ENCODE measurements at places on chromosomes 7 and 10.

DNA sequence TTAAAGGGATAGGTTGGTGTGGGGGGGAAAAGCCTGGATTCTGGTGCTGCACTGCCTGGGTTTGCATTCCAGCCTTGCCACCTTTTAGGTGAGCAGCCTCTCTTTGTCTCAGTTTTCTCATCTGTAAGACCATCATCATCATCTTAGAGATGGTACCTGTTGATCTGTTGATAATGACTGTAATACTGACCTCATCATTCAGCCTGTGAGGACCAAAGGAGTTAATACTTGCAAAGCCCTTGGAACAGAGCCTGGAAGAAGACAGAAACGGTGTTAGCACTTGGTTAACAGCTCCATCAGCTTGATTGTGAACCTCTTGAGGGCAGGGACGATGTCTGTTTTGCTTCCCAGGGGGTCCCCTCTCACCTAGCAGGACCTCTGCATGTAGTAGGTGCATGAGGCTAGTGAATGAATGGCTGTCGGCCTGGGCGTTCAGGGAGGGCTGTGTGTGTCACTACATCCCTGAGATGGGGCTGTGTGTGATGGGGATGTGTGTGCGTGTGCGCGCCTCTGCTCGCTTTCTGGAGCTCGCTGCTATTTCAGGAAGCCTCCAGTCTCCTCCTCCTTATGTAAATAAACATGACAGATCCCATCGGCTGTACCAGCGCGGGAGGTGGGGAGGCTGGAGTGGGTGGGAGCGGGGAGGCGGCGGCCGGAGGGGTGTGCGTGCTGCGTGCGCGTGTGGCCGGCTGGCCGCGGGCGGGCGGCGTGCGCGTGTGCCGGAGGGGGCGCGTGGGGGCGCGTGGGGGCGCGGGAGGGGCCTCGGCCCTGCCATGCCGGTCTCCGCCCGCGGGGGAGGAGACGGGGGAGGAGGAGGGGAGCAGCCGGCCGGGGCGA lies 61.2 kb downstream of the NEURL1 start:
- peak; percentile 21 for DNase-seq

- DNase-seq = no peak
Measured at GRCh38 chr7:106824458-106824857, 40.6 kb upstream of the PIK3CG start.

DNA sequence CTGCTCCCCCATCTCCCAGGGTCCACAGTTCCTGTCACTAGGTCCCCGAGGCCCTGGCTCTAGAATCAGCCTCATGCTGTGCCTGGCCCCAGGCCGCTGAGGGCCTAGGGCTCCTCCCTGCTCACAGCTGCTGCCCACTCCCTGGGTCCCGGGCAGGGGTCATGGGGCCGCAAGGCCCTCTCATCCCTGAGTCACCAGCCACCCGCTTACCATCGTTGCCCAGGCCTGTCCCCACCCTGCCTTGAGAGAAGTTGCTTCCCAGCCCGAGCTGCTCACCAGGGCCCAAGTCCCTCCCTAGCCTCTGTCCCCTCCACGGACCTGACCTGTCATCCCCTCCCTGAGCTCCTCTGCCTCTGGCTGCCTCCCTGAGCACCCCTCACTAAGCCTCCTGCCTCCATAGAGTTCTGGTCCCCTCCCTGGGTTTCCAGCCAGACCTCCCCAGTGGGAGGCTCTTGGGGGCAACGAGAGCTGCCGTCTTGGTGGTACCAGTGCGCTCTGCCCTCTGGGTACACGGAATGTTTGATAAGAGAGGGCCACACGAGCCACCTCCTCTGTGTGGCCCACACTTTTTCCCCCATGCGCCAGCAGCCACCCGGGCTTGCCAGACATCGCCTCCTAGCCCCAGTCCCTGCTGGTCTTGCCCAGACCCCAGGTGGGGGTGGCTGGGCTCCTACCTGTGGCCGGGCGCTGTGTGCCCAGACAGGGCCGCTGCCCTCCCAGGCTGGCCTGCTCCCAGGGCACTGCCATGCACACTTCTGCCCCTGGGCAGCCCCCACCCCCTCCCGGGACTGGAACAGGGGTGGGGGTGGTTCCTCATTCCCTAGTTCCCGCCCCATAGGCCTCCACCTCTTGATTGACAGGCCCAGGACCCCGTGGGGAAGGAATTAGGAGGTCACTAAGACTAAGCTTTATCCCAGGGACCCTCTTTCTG lies 21.3 kb downstream of the MLXIPL start:
- no peak for DNase-seq

GRCh38 chr10:79938728-79939406 lies 10.0 kb downstream of the SFTPD start:
- DNase-seq = peak; percentile 25

DNA sequence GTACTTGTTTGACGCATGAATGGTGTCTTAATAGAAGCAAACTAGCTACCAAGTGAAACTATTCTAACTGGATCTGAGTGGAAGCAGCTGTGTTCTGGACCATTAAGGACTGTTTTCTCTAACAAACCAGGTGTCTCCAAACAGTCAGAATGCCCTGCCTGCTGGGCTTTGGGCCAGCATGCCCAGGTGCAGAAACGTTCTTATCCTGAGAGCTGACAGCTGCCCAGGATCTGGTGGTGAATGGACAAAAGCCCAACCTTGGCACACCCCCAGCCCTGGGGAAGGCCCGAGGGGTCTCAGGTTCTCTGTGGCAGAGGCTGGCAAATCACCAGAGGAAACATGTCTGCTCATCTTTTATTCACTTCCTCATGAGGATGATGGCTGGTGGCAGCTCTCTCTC lies 48.2 kb upstream of the LAMB4 start:
- DNase-seq = no peak

- DNase-seq = no peak
Measured at GRCh38 chr7:19397911-19398310, 252.7 kb upstream of the FERD3L start.

DNA sequence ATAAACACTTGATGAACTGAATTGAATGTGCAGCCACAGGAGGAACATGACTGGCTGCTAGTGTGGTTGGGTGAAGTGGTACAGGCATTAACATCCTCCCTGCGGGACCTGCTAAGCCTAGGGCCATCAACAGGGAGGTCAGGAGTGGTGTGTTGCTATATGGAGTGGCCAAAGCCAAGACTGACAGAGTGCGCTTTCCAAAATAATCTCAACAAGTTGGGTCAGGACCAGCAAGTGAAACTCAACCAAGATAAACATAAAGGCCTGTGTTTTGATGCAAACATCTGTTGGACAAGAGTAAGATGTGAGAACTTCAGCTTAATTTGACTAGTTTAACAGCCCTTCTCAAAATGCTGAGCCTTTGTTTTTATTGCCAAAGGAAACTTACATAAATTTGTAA lies 97.7 kb downstream of the WDFY4 start:
- DNase-seq = no peak

DNA sequence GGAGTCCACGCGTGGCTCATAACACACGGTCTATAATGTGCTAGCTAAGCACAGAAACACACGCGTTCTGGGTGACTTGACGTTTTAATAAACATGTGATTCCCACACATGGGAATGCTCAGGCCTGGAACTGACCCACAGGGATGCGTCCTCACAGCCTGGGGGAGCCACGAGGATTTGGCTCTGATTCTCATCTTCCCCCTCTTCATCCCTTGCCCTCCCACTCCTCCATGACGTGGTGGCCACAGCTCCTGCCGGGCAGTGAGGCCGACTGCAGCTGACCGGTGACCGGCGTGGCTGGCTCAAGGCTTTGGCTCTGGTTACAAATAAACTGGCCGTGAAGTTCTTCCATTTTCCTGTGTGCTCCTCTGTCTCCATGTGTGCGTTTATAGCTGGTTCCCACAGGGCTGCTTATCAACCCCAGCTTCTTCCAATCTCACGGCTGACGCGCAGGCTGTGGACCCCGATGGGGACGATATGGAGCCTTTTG lies 40.9 kb upstream of the KLF6 start:
- DNase-seq = no peak

GRCh38 chr7:18913106-18913505 lies 204.3 kb downstream of the TWIST1 start:
- no peak for DNase-seq

DNA sequence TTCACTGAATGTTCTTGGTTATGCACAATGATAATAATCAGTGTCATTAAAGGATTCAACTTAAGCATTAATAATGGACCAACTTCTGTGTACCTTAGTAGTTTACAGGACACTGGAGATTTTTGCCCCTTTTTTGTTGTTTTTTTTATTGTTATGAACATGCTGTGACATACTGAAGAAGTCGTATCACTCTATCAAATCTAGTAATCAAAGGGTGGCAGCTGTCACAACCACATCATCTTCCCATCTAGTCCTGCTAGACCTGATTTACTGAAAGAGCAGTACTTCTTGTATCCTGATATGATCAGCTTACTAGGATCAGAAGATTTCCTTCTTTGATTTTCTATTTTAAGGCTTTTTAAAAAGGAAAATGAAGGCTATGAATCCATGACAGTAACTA lies 504.6 kb upstream of the CELF2 start:
- DNase-seq = no peak

GRCh38 chr7:23106823-23107663 lies 1.5 kb downstream of the KLHL7 start:
- DNase-seq = peak; percentile 2

GRCh38 chr10:95422233-95422632 lies 131.4 kb upstream of the PDLIM1 start:
- no peak for DNase-seq

DNA sequence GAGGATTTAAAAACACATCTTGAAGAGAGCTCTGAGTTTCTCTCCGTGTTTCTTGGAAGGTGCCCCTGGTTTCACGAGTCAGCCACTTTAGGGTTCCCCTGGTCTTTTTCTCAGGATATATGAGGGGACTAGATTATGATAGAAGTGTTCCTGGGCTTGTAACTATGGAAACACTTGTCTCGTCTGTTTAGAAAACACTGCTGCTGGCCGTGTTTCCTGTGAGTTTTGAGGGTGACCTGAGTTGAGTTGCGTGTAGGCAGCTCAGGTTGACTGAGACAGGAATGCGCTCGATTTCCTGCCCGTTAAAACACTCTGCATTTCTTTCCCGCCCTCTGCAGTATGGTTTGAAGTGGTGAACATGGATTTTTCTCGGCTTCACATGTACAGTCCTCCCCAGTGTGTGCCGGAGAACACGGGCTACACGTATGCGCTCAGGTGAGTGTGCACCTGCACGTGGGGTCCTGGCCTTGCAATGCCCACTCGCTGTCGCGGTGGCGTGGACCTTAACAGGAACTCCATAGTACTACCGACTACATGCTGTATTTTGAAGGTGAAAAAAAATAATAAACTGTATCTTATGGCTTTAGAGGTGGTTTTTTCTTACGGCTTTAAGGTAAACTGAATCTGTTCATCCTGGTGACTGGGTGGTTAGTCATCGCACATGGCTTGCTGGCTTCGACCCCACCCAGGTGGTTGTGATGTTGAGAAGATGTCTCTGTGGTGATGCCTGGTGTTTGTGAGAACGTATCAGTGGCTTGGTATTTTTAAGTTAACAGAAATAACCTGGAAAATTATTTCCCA lies at the start of gene SUN1:
Gene SUN1 (plus strand): TSS at position 310 of the 801 bp plus-strand sequence. CDS start 49 bp downstream, at position 359.
- DNase-seq = no peak

DNA sequence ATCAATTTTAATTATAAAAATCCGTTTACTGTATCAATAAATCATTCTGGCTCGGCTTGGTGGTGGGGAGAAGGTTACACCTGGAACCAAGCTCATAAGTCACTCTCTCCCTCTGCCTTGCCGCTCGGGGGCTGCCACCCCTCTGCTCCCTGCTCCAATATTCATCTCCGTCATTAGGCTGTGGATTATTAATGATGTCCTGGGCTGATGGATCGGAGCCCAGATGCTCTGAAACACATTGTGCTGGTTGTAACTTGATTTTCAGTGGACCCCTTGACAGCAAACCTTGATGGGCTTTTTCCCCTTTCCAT lies 314.2 kb downstream of the PLXNA4 start:
- no peak for DNase-seq

DNA sequence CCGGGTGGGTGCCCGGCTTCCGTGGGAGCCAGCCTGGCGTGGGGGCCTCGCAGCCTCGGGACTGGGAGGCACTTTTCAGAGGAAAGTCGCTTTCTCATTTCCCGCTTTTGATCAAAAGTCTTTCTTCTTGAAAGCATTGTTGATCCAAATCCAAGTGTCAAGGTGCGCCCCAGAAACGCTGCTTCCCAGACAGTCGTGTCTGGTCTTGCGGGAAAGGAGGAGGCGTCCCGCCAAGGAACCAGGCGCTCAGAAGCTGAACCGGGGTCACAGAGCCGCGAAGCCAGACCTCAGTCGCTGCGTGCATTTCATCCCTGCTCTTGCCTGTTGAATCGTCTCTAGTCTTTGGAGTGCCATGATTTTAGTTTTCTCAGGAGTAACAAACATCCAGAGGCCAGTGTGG lies 1.1 kb upstream of the BNIP3 start:
- DNase-seq = no peak

DNA sequence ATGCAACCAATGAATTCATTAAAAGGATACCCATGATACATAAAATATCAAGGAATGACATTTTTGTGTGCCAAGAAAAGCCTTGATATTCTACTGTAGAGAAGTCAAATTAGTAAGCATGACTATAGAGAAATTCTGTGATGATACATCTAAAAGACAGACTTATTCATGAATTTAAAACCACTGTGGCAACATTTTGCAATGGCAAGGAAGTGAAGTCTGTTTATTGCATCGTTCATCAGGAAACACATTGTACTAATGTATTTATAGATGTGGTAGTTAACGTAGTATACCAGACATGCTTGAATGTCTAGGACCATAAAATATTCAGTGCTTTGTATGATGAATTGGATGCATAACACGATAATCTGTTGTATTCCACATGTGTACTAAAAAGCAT lies 9.3 kb upstream of the CLEC5A start:
- peak; percentile 8 for DNase-seq

- DNase-seq = no peak
Measured at GRCh38 chr7:101066833-101067177, 18.5 kb upstream of the TRIM56 start.

GRCh38 chr7:82319674-82320118 lies 123.9 kb downstream of the CACNA2D1 start:
- DNase-seq = no peak

- peak; percentile 16 for DNase-seq
Measured at GRCh38 chr10:27783660-27784059, 38.0 kb upstream of the MKX start.

GRCh38 chr10:97234400-97234799 lies 48.6 kb upstream of the SLIT1 start:
- peak; percentile 69 for DNase-seq

Measured in hematopoietic multipotent progenitor cell treated with erythropoietin and hydrocortisone succinate and interleukin-3 and kit ligand, for 8 days (in vitro differentiated cells).